Renal cortical epithelial cell (primary cell): ENCODE measurements at places on chromosomes 1 and 21. TPM values are rescaled to one million over a fixed set of nuclear protein-coding genes. Genes with fewer than 3 reads are reported as not detected.

DNA sequence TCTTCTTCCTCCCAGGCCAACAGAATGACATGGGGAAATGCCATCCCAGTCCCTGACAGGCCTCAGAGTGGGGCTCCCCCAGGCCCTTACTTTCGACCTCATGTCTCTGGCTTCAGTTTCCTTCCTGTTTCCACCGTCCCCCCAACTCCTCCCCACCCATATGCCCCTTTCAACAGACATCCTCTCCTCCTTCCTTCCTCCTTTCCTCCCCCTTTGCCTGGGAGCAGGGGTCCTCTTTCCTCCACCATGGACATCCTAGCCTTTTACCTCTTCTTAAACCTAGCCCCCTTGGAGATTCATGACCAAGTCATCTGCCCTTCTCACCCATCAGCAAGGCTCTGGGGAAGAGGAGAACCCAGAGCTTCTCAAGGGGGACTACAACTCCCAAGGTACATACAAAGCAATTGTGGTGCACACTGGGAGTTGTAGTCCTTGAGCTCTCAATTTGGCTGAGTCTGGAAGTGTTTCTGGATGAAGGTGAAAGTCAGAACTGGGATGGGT is 4.0 kb downstream of the ZBTB7B start:
- DNase-seq = no peak

DNA sequence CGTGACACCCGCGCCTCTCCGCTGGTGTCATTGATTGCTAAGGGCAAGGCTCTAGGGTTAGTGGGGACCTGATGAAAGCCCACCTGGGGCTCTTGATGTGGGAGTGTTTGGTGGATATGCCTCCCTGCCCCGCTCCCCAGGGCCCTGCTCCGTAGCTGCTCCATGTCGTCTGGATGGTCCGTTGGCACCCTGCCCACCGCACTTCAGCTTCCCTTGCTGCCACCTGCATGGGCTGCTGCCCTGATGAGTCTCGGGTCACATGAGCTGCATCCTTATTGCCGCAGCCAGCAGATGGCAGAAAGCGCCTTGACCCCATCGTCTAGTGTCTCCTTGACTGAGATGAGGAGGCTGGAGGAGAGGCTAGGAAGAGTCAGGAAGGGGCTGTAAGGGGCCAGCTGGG is 439.4 kb downstream of the CAMTA1 start:
- DNase-seq = peak; percentile 29

- peak; percentile 97 for DNase-seq
Observed at GRCh38 chr1:76292418-76293184, 218.1 kb downstream of the ST6GALNAC3 start.

GPR52 gene
- 0.17 and 1.3 TPM in 2 replicates for total RNA-seq

PDZK1 gene
- 34.4 and 229 TPM in 2 replicates for total RNA-seq
